ENCODE measurements at places on chromosomes 16 and 17.
A peak's percentile ranks its signal among the peaks of the same experiment; 100 is the strongest.

- no peak for DNase-seq
Observed at GRCh38 chr16:58614212-58614611, 15.4 kb downstream of the CNOT1 start.

GRCh38 chr17:5254903-5255521 lies 20.4 kb upstream of the SCIMP start:
- no peak for DNase-seq

DNA sequence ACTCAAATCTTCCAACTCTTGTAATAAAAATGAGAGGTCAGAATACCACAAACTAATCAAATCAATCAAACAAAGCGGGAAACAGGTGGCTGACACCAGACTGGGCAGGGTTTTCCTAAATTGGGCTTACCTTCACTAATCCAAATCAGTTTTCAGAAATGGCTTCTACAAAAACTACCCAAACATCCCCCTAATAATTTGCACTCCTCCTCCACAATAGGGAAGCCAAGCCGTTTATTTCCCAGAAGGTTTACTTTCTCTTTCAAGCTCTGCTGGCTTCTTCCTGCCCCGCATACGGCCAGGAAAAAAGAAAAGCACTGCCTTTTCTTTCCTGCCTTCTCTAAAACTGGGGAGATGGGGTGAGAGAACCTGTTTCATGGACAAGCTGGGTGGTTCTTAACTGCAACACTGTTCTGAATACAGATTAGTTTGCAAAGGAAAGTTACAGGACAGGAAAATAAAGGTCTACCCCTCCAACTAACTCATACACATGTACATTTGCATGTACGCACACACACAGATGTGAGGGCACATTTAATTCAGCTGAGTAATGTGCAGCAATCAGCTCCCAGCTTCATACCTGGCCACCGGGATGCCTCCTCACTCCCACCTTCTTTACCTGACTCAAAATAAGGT lies 9.2 kb downstream of the STAT3 start:
- peak; percentile 71 for DNase-seq

DNA sequence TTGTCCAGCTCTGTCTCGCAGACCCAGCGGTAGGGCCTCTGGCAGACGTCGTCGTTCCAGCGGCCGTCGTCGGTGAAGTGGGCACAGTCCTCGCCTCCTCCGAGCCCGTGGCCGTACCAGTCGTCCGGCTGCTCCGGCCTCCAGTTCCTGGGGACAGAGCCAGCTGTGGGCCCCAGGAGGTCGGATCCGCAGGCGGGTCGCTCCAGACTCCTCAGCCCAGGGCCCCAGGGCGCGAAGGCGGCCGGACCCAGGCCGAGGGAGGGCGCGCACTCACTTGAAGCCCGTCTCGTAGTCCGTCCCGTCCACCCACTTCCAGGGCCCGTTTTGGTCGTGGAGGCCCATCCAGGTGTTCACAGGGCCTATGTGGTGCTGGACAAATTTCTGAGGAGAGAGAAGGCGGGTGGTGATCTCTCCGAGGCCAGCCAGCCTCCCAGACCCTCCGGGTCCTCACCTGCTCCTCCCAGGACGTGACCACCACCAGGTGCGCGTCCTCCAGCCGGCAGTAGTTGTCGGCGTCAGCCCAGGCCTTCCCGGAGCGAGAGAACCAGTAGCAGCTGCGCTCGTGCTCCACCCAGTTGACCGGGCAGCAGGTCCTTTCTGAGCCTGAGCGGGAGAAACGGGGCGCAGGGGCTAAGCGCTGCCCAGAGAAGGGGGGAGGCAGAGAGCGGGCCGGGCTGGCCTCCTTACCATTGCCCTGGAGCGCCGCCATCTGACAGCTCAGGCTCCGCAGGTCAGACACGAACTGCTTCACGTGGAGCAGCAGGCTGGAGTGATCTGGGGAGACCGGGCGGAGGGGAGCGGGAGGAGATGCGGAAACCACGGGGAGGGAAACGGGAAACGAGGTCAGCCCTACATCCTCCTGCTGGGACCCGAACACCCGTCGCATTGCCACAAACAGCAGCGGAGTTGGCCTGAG lies 5.2 kb downstream of the ASGR1 start:
- peak; percentile 29 for DNase-seq

DNA sequence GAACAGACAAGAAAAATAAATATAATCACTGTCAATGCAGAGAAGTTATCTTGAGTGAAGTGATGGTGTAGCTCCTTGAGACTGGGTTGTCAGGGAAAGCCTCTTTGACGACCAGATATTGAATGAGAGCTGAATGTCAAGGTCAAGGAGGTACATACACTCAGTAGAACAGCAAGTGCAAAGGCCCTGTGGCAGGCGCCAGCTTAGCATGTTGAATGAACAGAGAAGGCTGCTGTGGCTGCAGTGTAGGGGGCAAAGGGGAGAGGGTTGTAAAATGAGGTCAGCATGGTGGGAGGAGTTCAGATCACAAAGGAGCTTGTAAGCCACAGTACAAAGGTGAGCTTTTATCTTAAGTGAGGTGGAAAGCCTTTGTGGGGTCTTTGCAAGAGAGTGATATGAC lies 111.5 kb downstream of the ZFHX3 start:
- DNase-seq = no peak
